ENCODE measurements at places on chromosomes 1 and 21. TPM values are rescaled to one million over a fixed set of nuclear protein-coding genes. Genes with fewer than 3 reads are reported as not detected.

Gene C1orf185
- total RNA-seq, result not detected

Gene SLC6A17
- 0.50 TPM for total RNA-seq

Gene FCRL2
- 0.50 TPM for total RNA-seq

Gene PHC2
- 181 TPM for total RNA-seq

Gene F11R
- 17.7 TPM for total RNA-seq

Gene PIK3R3
- total RNA-seq, result 20.4 TPM

Gene FABP3
- 38.6 TPM for total RNA-seq

Gene DEPDC1
- under 0.01 TPM for total RNA-seq

Gene FOXO6
- total RNA-seq, result 0.42 TPM

Gene CSF3R
- total RNA-seq, result 32.5 TPM

Gene LPAR3
- total RNA-seq, result 0.19 TPM

Gene CFAP74
- not detected for total RNA-seq

GRCh38 chr21:43658769-43659135 is 536 bp downstream of the HSF2BP start:
- DNase-seq, result no peak

GRCh38 chr1:107870696-107871095 is 94.3 kb downstream of the VAV3 start:
- DNase-seq, result no peak

- DNase-seq, result no peak
Observed at GRCh38 chr1:70093250-70093975, 112.0 kb downstream of the LRRC40 start.

DNA sequence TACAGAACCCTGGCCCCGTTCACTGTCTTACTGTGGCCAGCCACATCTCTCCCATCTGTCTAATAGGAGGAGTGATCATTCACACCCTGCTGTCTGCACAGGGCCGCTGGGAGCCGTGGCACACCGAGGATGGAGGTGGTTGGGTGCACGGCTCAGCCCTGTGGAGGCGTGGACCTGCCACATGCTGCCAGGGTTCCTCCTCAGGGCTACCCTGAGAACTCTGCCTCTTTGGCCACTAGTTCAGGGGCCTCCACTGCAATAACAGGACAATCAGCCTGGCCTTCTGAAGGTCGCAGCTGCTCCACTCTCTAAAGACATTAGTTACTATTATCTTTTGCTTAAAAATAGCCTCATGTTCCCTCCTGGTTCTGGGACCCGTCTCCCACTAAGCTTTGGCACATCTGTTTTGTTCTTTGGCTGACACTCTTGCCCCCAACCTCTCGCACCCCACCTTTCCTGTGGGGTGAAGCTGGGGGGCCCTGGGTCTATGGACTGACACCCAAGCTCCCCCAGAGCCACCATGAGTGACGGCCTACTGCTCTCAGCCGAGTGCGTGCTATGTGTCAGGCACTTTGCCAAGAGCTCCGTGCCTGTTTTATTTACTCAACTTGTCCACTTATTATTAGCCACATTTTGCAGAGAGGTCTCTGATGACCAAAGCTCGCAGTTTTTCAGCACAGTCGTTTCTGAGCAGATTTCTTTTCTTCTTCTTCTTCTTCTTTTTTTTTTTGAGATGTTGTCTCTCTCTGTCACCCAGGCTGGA is 66.3 kb downstream of the ARHGEF10L start:
- DNase-seq, result no peak

GRCh38 chr1:246383239-246383589 is 123.9 kb downstream of the SMYD3 start:
- DNase-seq, result no peak

- no peak for DNase-seq
Observed at GRCh38 chr1:1989102-1989542, 14.5 kb downstream of the CFAP74 start.

- DNase-seq, result no peak
Observed at GRCh38 chr1:115299266-115299665, 38.8 kb downstream of the NGF start.

DNA sequence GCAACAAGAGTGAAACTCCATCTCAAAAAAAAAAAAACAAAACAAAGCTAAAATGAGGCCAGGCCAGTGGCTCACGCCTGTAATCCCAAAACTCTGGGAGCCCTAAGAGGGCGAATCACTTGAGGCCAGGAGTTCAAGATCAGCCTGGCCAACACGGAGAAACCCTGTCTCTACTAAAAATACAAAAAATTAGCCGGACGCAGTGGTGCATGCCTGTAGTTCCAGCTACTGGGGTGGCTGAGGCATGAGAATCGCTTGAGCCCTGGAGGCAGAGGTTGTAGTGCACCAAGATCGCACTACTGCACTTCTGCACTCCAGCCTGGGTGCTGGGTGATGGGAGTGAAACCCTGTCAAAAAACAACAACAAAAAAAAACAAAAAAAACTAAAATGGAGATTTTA is 191.2 kb upstream of the SGIP1 start:
- DNase-seq, result no peak

- DNase-seq, result no peak
Observed at GRCh38 chr1:16250524-16251251, 13.7 kb upstream of the CPLANE2 start.

DNA sequence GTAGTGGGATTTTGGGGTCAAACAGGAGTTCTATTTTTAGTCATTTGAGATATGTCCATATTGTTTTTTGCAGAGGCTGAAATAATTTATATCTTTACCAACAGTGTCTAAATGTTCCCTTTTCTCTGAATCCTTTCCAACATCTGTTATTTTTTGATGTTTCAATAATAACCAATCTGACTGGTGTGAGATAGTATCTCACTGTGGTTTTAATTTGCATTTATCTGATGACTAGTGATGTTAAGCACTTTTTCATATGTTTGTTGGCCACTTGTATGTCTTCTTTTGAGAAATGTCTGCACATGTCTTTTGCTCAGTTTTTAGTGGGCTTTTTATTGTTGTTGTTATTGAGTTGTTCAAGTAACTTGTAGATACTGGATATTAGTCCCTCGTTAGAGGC is 1325.0 kb downstream of the BRINP3 start:
- no peak for DNase-seq

DNA sequence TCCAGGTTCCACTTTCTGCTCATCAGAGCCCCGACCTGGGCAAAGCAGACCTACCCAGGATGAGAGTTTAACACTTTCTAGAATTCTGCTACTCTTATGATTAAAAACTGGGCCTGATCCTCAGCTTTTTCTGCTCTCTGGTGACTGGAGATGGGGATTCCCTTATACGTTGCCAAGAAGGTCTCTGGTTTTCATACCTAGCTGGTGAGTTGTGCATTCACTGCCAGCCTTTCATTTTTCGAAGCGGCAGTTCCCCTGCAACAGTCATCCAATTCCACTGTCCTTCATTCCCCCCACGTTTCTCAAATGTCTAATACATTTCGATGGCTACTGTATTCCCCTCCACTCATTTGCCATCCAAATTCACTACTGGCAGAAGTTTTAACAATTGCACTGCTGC is 135.3 kb downstream of the ADSS2 start:
- no peak for DNase-seq

GRCh38 chr21:29540289-29540688 is 241.6 kb downstream of the BACH1 start:
- DNase-seq, result no peak

DNA sequence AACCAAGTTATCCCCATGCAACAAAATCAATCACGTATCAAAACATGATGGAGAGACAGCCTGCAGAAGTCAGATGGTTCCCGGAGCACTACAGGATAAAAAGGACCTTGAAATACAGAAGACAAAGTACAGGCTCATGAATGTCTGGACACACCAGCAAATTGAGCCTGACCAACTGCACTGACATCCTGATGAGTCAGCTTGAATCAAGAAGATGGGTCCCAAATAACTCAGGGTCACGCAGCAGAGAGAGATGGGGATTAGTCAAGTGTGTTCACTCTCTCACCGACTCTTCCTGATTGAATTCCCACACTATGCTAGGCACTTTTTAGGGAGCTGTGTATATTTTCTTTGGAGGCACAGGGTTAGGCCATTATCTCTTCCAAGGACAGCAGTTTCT is 71.1 kb upstream of the DIRAS3 start:
- DNase-seq, result peak; percentile 78

DNA sequence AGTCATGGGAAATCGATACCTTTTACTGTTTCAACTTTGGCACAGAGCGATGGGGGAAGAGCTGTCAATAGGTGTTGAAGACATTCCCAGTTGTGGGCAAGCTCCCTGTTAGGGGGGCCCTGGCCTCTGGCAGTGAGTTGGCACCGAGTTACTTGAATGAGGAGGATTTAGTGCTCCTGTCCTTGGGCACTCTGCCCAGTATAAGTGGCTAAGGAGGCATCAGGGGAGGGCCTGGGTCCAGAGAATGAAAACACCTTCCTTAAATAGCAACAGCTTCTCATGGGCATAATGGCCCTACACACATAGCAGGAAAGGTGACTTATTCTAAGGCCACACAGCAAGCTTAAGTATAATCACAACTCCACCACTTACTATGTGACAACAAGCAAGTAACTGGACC is 664.4 kb downstream of the PTPRU start:
- no peak for DNase-seq

GRCh38 chr1:5491207-5491904 is 500.9 kb downstream of the NPHP4 start:
- DNase-seq, result no peak

Measured in esophagus muscularis mucosa (tissue), 4 donors.